ENCODE measurements at places on chromosomes 6 and 20.
A peak's percentile ranks its signal among the peaks of the same experiment; 100 is the strongest.

DNA sequence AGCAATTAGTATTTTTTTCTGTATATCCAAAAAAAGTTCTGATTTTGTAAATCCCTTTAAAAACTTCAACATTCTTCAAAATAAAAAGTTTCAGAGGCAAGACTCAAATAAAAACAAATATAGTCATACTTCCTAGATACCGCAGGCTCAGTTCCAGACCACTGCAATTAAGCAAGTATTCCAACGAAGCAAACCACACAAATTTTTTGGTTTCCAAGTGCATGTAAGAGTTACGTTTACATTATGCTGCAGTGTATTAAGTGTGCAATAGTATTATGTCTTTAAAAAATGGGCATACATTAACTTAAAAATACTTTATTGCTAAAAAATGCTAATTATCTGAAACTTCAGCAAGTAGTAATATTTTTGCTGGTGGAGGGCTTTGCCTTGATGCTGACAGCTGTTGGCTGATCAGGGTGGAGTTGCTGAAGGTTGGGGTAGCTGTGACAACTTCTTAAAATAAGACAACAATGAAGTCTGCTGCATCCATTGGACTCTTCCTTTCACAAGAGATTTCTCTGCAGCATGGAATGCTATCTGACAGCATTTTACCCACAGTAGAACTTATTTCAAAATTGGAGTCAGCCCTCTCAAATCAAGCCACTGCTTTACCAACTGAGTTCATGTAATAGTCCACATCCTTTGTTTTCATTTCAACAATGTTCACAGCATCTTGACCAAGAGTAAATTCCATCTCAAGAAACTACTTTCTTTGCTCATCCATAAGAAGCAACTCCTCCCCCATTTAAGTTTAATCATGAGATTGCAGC lies 46.0 kb downstream of the PHIP start:
- DNase-seq = no peak

DNA sequence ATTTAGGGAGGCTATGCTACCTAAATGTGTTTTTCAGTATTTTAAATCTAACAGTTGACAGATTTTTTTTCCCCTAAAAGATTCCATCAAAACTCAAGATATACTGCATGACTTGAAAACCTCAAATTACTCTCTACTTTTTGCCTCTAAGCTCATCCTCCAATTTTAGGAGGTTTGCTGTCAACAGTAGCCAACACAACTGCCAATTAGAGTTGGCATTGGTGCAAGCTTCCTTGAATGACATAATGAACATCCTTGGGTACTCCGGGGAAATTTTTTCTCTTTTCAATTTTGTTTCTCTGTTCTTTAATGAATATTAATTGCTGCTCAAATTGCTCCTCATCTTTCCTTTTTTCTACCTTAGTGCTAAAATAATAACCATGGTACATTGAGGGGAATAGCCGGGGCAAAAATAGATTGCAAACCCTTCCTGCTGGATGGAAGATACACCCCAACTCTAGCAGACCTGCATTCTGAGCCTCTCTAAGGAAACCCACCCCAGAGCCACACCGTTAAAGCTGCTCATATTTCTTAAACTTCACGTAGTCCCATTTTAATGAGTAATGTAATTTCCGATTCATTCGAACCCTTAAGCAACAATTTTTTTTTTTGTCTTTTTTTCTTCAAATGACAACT lies 34.3 kb downstream of the SLC22A23 start:
- no peak for DNase-seq

GRCh38 chr6:105066233-105066632 lies 109.3 kb downstream of the LIN28B start:
- DNase-seq = no peak

DNA sequence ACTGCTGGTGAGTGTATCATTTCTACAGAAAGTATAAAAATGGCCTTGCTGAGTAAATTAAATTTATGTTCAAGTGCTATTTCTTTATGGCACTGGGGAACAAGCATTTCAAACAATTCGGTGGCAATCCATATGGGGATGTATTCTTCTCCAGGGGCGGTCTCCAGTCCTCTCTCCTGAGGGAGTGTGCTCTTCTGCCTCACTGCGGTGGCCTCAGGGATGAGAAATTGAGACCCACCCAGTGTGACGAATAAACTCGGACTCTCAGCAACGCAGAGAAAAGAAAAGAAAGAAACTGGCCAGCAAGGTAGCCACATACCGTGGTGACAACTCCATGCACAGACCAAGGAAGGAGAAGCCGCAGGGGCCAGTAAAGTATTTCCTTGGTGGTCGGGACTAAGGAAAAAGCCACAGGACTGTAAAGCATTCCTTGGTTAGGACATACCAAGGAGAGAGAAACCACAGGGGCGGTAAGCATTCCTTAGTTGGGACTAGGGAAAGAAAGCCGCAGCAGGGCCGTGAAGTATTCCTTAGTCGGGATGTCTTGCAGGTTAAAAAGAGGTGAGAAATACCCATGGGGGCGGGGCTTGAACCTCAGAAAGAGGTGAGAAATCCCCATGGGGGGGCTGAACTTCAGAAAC lies 13.6 kb upstream of the GOPC start:
- DNase-seq = no peak

DNA sequence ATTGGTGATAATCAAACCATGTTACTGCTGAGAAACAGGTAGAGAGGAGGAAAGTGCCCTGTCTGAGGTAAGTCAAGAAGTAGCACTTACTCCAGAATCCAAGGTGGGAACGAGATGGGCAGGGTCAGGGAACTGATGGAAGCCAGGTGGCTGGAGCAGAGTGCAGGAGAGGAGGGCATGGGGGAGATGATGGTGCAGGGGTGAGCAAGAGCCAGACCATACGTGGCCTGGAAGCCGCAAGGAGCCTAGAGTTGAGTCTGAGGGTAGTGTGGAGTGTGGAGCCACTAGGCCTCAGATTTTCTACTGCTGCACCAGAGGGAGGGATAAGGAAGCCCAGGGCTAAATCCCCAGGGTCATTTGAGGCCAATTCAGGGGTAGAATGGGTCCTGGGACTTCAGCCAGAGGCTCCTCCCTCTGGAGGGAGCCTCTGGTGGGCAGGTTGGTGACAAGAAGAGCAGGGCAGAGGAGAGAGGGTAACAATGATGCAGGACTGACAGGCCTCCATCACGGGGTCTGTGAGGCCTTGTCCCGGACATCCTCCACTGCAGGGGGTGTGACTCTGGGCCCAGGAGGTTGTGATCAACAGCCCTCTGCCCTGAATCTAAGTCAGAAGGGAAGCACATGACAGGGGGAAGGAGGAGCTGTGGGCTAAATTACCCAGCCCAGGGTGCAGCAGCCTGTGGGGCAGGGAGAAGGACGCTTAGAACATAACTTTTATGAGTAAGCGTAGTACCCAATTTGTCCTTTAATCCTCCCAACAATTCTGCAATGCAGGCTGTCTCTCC lies 28.7 kb downstream of the COX4I2 start:
- DNase-seq = no peak

GRCh38 chr6:156848533-156848932 lies 71.4 kb downstream of the ARID1B start:
- DNase-seq = peak; percentile 65

- DNase-seq = no peak
Measured at GRCh38 chr20:32518593-32519380, 66.3 kb downstream of the NOL4L start.

DNA sequence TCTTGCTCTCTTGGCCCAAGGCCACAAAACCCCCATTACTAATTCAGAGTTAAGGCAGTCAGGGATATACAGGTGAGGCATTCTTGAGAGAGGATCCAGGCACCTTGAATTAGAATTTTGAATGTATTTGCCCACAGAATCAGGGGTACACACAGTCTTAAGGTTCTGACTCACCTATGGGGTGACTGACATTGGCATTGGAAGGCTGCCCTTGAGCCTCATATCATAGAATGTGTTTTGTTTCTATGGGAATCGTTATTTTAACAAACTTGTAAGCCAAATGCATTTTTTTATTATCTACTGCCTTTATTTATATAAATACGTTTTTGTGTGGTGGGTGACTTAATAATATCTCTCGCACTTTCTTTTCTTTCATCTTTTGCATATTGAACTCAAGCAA lies 218.6 kb upstream of the CITED2 start:
- no peak for DNase-seq

GRCh38 chr6:5087389-5087788 lies 2.2 kb downstream of the PPP1R3G start:
- DNase-seq = no peak

DNA sequence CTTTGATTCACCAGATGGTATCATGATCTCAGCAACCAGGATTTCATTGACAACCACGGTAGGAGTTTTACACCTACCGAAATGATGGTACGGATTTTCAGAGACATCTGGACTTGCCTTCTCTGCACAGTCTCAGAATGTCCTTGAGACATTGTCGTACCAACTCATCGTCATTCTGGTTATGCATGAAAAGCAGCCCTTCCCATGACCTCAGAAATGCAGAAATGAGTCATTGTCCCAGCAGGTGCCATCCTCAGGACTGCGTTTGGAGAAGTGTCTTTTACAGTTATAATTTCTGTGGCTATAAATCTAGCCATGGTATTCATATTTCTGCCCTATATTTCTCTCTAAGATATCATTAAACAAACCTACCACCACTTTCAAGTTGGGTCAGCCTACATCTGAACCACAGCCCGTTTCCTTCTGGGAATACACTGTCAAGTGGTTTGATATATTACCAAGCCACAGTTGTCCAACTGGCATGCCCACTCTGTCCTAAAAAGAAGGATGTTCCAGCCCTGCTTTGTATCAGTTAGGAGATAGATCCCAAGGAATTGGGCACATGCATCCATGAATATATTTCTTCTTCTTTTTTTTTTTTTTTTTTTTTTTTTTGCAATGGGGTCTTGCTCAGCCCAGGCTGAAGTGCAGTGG lies 7.5 kb upstream of the BFSP1 start:
- DNase-seq = no peak

GRCh38 chr20:4836935-4837334 lies 115.2 kb downstream of the PRND start:
- DNase-seq = no peak

DNA sequence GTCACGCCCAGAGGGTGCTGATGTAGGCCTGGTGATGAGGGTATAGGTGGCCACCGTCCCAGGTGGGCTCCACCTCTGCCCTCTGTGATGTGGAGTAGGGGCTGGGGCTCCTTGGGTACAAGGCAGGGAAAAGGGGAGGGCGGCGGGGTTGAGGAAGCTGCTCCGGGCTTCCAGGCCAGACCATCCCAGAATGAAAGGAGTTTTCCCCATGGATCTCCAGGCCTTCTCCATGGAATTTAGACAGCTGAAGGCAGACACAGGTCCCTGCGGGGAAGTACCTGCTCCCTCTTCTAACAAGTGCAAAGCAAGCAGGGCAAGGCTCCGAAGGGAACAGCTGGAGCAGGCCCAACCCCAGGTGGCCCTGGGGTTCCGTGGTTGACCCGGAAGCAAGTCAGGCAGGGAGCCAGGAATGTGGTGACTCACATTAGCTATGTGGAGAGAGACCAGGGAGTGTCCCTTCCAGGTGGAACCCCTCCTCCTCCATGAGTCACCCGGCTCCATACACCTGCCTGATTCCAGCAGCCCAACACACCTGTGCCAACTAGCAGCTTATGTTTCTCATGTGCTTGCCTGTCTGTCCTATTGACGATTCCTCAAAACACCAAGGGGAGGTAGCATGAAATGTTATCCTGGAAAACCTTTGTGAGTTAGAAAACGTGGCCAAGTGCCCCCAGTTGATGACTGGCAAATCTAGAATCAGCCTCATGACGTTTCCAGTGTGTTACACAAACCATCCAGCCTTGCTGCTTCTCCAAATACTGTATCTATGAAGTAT lies 59.7 kb upstream of the SNX9 start:
- peak; percentile 49 for DNase-seq

Data from right renal cortex interstitium (tissue), 3 donors.